ENCODE measurements at places on chromosomes 16 and 17. TPM values are rescaled to one million over a fixed set of nuclear protein-coding genes. Genes with fewer than 3 reads are reported as not detected.

- DNase-seq = no peak
Measured at GRCh38 chr16:2464333-2464732, 4.4 kb downstream of the TEDC2 start.

DNA sequence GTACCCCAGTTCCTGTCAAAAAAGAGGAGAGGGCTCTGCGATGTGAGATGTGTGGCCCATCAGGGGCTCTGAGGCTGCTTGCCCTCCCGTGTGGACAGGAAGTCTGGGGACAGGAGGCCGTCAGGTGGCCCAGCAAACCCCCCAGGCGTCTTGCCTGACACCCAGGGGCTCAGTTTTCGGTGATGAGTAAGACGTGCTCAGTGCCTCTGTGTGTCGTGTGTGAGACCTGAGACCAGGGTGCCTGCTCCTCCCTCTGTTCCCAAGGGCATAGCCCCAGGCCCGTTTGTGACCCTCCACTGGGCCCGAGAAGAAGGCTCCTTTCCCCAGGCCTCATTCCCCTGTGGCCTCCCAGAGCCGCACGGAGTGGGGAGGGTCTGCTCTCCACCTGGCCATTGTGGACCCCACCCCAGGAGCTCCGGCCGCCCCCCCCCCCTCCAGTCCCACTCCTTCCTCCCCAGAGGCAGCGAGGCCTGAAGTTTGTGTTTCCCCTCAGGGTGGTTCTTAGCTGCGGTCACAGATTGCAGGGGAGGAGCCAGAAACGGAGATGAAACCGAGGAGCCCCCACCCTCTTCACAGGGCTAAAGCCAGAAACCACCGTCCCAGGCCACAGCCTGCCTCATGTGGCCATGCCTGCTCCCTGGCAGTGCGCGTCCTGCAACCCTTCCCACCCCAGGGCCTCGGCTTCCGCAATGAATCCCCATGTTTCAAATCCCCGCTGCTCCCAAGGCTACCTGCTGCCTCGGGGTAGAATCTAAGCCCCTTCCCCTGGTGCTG is 4.9 kb upstream of the ACTG1 start:
- peak; percentile 52 for DNase-seq

GRCh38 chr17:17526369-17526768 is 30.2 kb upstream of the RASD1 start:
- DNase-seq = no peak

GRCh38 chr17:55635253-55635914 is 87.3 kb downstream of the TMEM100 start:
- DNase-seq = no peak

GRCh38 chr17:82574041-82574440 is 54.5 kb downstream of the FOXK2 start:
- no peak for DNase-seq

DNA sequence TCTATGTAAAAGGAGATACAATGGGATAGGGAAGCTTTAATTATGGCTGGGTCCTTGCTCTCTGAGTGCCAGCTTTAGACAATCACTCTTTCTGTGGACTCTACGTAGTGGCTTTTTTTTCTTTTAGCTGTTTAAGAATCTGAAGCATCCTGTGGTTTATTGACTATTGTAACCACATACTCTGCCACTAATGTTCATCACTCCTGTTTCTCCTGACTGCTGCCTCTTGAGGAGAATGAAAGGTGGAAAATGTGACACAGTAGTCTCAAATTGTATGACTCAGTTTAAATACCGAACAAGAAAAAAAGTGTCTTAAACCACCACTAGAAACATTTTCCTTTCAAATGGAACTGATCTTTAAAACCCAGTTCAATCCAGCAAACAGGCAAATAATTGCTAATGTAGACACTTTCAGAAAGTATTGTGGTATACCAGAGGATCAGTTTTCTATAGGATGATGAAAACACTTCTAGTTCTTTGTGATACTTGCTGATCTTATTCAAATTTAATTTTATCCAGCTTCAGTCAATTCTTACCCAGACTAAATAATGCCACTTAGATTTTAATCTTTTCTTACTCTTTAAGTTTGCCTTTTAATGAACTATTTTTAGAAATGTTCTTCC is 302.7 kb upstream of the PMFBP1 start:
- no peak for DNase-seq

DNA sequence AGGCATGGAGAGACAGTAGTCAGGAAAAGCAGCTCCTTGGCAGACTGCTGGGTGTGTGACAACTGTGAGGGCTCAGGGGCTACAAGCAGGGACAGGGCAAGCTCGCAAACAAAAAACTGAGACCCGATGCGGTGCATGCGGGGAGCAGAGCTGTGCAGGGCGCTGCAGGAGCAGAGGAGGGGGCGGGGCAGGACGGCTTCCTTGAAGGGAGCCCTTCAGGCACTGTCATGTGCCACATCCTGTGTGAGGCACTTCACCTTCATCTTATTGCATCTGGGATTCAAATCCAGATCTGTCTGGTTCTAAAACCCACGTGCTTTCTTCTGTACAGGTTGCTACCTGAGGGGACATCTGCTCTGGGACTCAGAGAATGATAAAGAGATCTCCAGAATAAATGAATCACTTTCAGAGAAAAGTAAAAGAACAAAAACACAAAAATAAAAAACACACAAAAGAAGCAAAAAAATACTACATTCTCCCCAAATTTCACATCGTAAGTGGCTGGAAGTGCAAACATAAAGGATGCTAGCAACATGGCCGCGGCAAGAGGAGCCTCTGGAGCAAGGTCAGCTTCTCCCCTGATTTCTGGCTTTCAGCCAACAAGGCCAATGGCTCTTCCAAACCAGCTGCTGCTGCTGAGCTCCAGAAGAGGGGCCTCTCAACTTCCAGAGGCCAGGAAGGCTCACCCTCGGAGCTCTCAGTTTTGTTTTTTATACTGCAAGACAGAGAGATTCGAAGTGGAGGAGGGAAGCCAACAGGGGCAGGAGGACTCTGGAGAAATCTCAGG is 14.2 kb downstream of the LYRM9 start:
- DNase-seq = no peak

DNA sequence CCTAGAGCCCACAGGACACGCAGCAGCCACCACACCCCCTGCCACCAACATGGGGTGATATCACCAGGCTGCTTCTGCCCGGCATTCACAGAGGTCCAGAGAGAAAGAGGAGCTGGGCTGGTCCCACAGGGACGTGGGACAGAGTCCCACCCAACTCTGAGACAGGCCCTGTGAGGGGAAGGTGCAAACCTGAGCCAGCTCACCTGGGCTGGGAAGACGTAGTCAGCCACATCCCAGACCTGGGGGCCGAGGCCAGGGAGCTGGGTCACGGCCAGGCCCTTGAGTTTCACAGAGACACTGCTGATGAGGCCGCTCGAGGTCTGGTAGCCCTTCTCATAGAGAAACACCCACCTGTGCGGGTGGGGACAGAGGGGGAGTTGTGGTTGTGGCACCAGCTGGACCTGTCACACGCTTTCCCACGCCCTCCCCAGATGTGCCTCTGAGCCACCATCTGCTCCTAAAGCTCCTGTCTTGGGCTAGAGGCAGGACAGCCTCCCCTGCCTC is 11.2 kb downstream of the P2RX1 start:
- no peak for DNase-seq

GRCh38 chr17:1978396-1978949 is 46.7 kb downstream of the RTN4RL1 start:
- DNase-seq = no peak

- DNase-seq = no peak
Measured at GRCh38 chr17:59435238-59435637, 103.8 kb downstream of the YPEL2 start.

DNA sequence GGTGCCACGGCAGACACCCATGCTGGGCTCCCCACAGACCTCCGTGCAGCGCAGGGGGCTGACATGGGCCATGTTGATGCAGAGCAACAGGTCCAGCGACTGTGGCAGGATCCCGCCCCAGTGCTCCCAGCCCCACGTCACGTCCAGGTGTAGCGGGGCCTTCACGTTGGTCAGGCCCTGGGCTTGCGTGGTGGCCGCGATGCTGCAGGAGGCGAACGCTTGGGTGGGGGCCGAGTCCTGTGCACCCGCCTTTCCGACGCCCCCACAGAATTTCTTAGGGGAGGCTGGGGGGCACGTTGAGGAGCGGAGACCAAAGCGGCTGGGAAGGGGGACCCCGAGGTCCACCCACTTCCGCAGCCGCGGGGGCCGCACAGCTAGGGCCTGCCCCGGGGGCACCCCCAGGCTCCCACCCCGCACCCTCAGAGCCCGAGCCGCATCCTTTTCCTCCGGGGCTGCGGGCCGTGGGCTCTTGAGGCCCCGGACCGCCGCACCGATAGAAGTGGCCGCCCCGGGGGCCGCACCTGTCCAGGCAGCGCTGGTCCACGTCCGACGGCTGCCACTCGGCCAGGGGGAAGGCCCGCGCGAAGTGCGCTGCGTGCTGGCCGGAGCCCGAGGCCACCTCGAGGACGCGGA is 416 bp downstream of the METTL26 start:
- no peak for DNase-seq

DNA sequence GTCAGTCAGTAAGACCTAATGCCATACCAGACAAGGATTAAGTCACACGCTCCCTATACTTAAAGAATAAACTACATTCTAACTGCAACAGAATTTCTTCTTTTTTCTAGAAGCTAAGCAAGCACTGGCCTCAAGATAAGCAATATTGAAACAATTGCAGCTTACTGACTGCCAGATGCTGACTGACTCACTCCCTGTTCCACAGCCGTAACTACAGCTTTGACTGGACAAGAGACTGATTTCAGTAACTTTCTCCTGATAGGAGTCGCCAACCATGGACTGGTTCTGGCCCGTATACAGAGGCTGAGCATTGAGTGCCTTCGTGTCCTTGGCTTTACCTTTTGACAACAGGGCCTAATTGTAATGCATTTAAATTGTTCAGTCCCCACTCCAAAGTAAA is 67.9 kb downstream of the TRIM37 start:
- DNase-seq = no peak

GRCh38 chr16:736936-737481 is 3.8 kb downstream of the CIAO3 start:
- no peak for DNase-seq

DNA sequence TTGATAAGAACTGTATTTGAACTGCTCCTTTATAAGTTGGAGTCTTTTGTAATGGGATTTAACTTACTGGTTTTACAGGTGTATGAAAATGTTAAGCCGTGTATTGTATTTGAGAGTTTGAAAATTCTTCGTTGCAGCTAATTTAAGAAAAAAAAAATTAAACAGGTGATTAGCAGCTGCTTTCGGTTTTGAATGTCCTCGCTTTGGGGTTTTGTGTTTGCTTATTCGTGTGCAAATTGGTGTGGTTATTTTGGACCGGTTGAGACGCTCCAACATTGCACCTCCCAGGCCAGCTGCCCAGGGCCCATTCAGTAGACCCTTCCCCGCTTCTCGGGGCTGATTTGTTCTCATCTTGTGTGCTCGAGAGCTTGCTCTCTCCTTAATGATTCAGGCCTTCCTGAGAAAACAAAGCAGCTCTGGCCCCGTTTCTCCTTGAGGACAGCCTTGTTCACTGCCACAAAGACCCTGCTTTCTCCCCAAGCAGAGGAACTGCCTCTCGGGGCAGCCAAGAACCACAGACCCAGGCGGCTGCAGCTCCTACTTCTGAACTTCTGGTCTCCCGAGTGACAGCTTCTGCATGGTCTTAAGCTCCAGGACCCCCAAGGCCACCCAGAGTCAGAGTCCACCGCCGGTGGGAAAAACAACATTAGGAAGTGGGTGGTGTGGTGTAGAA is 100.5 kb downstream of the MSI2 start:
- no peak for DNase-seq

DNA sequence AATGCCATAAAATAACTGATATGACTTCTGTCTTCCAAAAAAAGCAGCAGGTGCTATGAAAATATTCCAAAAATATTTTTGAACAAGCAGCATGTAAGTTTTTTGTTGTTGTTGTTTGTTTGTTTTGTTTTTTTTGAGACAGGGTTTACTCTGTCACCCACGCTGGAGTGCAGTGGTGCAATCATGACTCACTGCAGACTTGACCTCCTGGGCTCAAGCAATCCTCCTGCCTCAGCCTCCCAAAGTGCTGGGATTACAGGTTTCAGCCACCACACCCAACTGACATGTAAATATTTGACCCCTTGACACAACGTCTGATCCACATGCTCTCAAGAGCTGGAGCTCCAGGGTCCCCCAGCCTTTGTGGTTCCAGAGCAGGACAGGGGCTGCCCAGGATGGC is 98.4 kb downstream of the LITAF start:
- no peak for DNase-seq

GRCh38 chr16:53848950-53849349 is 145.0 kb downstream of the FTO start:
- DNase-seq = no peak

DNA sequence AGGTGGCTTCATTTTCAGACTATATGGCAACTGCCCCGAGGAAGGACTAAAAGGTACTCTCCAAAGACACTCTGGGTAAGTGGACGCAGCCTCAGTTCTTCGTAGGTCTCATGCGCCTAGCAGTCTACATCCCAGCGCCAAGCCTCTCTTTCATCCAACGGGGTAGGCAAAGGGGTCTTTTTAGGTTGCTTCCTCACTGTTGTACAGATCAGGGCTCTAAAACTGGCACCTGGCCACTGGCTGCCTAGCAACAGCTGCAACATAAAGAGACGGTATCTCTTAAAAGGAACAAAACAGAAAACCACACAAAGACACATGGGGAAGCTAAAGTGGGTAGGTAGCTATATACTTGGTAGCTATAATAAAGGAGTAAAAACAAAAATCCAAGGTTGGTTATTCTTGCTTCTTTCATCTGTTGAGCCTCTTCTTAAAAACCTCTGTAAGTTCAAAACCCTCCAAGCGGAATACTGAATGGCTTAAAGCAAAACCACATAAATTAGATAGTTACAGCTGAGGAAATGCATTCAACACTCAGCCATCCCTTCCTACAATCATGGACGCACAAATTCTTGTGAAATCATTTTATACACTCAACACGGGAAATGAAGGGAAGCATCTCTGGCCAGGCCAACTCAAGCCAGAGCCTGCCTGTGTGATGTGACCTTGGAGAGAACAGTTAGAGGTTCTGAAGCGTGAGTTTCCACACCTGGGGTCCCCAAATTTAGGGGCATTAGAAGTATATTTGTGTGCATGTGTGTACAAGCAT is 22.7 kb downstream of the CYTH1 start:
- peak; percentile 86 for DNase-seq

- DNase-seq = no peak
Measured at GRCh38 chr16:77937473-77938149, 84.7 kb upstream of the CLEC3A start.

DNA sequence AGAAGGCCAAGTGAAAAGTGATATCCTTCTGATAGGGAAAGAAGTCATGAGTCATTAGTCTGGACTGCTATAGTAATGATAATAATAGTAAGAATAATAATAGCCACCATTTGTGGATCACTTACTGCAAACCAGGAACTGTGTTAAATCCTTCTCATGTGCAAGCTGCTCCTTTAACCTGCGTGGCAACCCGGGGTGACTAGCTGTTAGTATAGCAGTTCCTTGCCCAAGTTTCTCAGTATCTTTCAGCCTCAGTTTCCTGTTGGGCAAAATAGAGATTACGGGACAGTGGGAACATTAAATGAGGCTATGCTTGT is 129.5 kb downstream of the CDH13 start:
- no peak for DNase-seq

GRCh38 chr16:9840761-9841665 is 341.2 kb downstream of the GRIN2A start:
- DNase-seq = no peak

ITGB3 gene
- total RNA-seq = 10.5 TPM

KRT25 gene
- total RNA-seq = not detected

MYH11 gene
- 102 TPM for total RNA-seq

GUCY2D gene
- total RNA-seq = 3.1 TPM

HSPB9 gene
- total RNA-seq = not detected

AANAT gene
- total RNA-seq = not detected

NQO1 gene
- total RNA-seq = 57.8 TPM

RNF157 gene
- 2.4 TPM for total RNA-seq

DNAJA3 gene
- total RNA-seq = 34.6 TPM

All from lower lobe of right lung (tissue), 2 donors.